ENCODE measurements at places on chromosomes 12 and 14.
A peak's percentile ranks its signal among the peaks of the same experiment; 100 is the strongest.

DNA sequence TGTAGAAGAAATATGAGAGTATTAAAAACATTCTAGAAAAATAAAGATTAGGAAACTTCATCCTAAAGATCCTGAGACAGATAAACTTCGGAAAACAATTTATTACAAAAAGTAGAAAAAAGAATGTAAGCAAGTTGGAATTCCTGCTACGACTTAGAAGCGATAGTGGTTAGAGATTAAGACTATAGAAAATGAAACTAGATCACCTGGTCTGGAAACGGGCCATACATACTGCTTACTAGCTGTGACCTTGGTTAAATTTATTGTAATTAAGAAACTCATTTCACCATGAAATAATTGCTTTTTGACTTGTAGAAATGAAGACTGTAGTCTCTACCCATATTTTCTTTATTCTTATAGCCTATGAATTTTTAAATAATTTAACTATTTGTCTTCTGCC is 614.1 kb downstream of the SLC16A7 start:
- no peak for DNase-seq

GRCh38 chr14:50012644-50013043 is 103.7 kb downstream of the VCPKMT start:
- DNase-seq, result no peak

DNA sequence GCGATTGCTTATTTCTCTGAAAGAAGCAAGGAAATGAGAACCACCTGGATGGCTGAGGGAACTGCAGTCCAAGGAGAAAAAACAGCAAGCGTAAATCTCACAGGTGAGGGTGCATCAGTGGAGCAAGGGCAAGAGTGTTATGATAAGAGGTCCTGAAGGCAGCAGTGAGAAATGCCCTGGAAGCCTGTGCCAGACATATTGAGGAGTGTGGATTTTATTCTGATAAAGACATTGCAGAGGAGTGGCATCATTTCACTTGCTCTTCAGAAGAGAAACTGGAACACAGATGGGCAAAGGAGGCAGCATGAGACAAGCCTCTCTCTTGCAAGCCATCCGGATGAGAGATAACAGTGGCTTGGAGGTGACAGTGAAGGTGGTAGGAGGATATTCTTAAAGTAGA is 78.5 kb downstream of the PDE3A start:
- no peak for DNase-seq

DNA sequence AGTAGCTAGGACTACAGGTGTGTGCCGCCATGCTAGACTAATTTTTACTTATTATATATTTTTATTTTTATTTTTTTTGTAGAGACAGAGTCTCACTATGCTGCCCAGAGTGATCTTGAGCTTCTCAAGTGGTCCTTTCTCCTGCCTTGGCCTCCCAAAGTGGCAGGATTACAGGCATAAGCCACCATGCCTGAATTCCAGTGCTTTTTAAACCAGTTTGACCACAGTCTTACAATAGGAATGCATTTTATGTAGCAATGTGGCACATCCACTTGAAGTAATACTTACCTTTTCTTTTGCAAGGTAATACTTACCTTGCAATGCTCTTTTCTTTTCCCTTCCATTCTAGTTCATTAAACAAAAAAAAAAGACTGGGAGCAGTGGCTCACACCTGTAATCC is 38.0 kb upstream of the CPM start:
- DNase-seq, result no peak

GRCh38 chr12:3553681-3554370 is 62.8 kb downstream of the PRMT8 start:
- DNase-seq, result no peak

DNA sequence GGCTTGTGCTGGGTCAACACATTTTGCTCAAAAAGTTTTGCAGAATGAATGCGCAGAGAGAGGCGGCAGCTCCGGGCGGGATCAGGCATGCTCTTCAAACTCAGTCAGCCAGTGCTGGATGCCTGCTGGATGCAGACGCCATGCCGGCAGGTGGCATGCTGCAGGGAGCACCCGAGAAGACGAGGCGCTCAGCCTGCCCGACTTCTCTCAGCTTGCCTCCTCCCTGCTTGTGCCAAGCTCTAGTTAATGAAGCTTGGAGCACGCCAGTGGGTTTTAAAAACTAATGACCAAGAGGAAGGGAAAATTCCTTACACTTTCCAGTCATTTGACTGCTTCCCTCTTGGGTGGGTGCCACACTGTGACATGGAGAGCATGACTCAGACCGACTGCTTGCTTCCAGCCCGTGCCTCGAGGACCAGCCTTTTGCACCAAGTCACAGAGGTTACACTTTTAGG is 39.8 kb downstream of the SLC24A4 start:
- no peak for DNase-seq

DNA sequence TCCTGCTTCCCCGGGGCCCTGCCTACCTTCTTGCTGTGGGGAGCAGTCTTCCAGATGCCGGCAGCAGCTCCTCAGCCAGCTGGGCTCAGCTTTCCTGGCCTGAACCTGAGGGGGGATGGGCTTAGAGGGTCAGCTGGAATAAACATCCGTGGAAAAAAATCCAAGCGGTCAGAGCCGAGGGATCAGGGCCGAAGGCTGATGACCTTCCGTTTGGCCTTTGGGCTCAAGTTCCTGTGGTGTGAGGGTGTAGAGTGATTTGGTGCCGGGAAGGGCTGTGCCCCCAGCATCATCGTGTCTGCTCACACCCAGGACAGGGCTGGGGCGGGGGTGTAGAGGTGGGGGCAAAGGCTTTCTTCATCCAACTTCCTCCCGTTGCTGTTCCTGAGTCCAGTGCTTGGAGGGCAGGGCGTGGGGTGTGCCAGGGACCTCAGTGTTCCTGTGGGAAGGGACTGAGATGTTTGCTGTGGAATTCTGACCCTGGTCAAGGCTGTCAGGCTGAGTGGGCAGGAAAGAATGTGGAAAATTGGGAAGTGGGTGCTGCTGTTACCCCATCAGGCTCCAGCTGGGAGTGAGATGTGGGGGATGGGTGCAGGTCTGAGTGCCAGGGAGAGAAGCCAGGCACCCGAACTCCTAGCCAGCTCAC is 2.6 kb downstream of the SMIM41 start:
- DNase-seq, result no peak

DNA sequence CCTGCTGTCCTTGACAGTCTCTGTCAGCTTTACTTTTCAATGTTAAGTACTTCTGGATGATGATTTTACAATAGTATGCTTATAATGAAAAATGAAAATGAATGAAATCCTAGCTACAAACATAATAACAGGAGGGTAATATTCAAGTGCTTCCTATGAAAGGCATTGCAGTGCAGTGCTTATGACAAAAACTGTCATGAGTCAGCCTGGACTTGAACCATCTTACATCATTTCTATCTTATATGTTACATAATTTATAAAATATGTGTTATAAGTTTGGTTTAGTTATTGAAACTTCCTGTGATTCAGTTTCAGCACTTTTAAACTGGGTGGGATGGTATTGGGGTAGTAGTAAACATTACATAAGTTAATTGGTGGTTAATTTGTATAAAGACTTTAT is 451.7 kb downstream of the TMEM117 start:
- no peak for DNase-seq

GRCh38 chr14:83478741-83479140 is 1945.1 kb upstream of the SEL1L start:
- DNase-seq, result no peak

GRCh38 chr12:113399490-113399889 is 4.2 kb downstream of the SDS start:
- no peak for DNase-seq

GRCh38 chr14:100608586-100609330 is 21.5 kb upstream of the BEGAIN start:
- no peak for DNase-seq

DNA sequence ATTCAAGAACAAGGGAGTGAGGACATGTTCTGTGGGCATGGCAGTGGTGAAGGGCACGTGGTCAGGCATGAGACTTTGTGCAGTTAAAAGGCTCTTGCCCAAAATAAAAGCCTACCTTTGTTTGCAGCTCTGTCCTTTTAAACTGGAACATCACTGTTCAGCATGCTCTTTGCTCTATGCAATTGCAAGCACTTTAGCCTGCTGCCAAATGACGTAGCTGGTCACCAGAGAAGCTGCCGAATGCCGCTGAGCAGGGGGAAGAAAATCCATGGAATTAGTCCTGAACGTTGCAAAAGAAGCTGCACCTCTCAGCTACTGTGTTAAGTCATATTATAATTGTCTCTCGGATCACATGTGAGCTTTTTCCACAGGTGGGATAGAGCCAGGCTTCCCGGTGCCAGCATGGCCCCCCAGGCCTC is 176.3 kb upstream of the DIO2 start:
- no peak for DNase-seq

- no peak for DNase-seq
Measured at GRCh38 chr14:89277203-89277602, 139.8 kb downstream of the FOXN3 start.

DNA sequence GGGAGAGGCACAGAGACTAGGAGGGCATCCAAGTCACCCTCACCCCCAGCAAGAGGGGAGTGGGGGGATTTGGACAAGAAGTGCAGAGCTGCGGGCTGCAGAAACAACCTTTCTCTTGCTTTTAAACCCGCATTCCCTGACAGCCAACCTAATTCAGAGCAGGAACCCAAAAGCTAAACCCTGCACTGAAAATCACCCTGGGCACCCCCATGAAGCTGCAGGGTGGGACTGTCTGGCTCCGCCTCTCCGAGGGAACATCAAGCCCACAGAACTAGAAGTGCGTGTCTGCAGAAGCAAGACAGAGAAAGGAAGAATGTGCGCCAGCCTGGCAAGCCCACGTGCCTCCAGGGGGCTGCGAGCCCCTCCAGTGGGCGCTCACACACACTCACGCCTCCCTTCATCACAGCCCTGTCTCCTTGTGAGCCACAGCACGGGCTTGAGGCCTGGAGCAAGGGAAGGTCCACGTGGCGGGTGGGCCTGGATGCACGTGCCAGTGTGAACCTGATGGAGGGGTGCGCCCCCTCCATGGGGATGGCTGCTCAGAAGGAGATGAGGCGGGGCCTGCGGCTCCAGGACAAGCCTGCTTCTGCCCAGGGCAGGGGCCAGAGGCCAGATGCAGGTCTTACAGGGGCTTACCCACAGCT is 27.8 kb upstream of the PNMA1 start:
- no peak for DNase-seq

GRCh38 chr12:2300886-2301285 is 248.1 kb downstream of the CACNA1C start:
- no peak for DNase-seq

GRCh38 chr14:68911594-68912227 is 67.4 kb downstream of the ACTN1 start:
- peak; percentile 67 for DNase-seq

GRCh38 chr14:89900802-89901201 is 53.7 kb downstream of the EFCAB11 start:
- DNase-seq, result no peak

DNA sequence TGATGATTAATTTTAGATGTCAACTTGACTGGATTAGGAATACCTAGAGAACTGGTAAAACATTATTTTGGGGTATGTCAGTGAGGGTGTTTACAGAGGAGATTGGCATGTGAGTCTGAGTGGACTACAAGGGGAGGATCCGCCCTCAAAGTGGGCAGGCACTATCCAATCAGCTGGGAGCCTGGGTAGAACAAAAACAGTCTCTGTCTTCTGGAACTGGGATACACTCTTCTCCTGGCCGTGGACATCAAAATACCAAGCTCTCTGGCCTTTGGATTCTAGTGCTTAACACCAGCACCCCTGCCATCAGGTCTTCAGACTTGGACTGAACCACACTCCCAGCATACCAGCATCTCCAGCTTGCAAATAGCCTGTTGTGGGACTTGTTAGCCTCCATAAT is 4.4 kb upstream of the SCAF11 start:
- no peak for DNase-seq
